ENCODE measurements at places on chromosomes 11 and 22.
A peak's percentile ranks its signal among the peaks of the same experiment; 100 is the strongest.

DNA sequence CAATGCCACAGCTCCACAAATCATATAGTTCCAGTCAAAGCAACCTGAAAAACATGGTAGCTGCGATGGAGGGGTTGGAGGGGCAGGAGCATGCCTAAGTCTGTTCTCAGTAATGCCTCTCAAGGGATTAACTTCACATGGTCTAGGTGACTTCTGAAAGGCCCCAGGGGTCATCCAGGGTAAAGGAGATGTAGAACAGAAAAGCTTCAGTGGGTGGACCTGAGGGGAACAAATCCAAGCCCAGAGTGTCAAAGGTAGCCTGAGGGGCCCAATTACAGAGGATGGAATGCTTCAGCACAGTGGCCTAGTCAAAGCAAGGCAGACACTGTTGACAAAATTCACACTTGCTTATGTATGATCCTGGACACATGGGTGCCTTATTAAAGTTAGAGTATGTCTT, 23.3 kb downstream of the OR4D9 start:
- DNase-seq = no peak

GRCh38 chr22:49367041-49367697, 460.5 kb downstream of the BRD1 start:
- DNase-seq = no peak

DNA sequence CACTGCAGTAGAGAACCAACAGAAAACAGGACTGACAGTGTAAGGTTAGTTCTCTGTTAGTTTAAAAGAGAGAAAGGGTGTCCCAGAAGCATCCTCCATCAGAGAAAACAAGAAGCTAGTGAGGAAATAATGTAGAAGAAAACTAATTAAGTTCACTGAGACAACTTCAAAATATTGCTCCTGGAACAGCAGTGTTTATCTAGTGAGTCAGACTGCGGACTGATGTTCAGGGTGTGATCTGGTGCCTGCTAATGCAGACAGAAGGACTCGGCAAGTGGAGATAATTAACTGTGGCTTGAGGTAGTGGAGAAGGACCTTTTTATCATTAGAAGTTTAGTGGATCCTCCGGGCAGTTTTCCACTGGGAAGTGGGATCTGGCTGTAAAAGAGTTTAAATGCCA, 55.4 kb downstream of the CDON start:
- DNase-seq = no peak

- no peak for DNase-seq
Measured at GRCh38 chr22:25045159-25045558, 92.6 kb downstream of the KIAA1671 start.

- peak; percentile 55 for DNase-seq
Measured at GRCh38 chr22:21952586-21953571, at the start of gene PPM1F. Gene PPM1F, minus strand, starts transcription at chr22:21952848. Its CDS starts 6,800 bp downstream, at chr22:21946048.

DNA sequence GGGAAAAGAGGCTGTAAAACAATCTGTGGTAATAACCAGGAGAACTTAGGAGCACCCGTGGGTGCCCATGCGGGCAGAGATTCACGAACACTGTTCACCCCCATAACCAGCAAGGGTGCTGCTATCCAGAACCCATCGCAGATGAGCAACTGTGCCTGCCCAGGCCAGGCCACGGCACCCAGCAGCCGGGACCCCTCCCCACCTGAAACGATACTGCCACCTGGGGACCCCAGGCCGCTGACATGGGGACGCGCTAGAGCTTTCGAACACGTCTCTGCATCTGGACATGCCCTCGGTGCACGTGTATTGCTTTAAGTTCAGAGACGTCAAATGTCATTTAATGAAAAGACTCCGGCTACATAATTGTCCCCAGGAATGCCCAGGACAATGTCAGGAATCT, 14.3 kb upstream of the MUC2 start:
- no peak for DNase-seq

GRCh38 chr11:78451371-78452150, 33.9 kb upstream of the GAB2 start:
- no peak for DNase-seq

DNA sequence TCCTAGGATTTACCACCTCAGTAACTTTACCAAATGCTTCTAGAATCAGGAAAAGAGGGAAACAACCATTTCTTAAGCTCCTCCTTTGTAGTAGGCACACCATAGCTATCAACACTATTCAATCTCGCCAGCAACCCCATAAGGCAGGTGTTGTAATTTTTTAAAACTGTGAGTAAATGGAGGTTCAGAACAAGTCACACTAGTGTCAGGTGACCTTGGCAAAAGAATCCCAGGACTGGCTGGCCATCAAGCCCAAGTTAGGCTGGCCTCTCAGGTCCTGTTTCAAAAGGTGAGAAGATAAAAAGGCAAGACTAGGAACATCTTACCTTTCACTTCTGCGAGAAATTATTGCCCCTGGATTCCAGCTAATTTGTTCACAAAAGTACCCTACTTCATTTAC, 713 bp downstream of the TOP3B start:
- DNase-seq = no peak

DNA sequence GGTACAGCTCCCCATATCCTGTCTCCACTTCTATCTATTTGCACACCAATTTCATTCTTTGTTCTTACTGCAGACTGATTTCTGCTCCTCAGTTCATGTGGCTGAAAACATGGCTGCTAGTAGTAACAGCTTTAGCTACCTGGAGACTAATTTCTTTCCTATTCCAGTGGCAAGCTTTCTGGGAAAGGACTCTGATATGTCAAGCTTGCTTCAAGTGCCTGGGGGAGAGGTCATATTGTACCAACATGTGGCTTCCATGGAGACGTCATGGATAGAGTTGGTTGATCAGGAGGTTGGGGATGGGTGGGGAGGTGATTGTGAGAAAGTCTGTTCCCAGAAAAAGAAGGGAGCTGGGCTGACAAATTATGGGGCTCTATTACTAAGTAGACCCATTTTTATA, 44.9 kb downstream of the ADM start:
- no peak for DNase-seq

- DNase-seq = no peak
Measured at GRCh38 chr22:43591380-43591779, 179.6 kb downstream of the MPPED1 start.

Data from amygdala (tissue), 56 donors.